Stimulated activated CD8-positive, alpha-beta memory T cell treated with anti-CD3 and anti-CD28 coated beads, Interleukin-4, amount 100 ng/mL, for 1 hour (primary cell): ENCODE measurements at places on chromosomes 7 and 10.

GRCh38 chr10:100128951-100129350 is 47.3 kb upstream of the CPN1 start:
- DNase-seq, result no peak

GRCh38 chr7:131107337-131108211 is 220.1 kb upstream of the MKLN1 start:
- DNase-seq, result no peak

- DNase-seq, result no peak
These were observed 595.5 kb downstream of the INHBA start for GRCh38 chr7:41107330-41107937.

DNA sequence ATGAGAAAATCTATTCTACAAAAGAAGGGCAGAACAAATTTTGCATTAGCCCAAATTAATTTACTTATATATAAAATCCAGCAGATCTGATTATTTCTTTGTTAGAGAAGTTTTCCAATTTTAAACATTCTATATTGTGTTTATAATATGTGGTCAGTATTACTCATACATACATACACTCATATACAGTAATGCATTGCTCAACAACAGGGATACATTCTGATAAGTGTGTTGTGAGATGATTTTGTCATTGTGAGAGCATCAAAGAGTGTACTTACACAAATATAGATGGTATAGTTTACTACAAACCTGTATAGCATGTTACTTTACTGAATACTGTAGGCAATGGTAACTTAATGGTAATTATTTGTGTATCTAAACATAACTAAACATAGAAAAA is 239.6 kb upstream of the ETV1 start:
- DNase-seq, result no peak

DNA sequence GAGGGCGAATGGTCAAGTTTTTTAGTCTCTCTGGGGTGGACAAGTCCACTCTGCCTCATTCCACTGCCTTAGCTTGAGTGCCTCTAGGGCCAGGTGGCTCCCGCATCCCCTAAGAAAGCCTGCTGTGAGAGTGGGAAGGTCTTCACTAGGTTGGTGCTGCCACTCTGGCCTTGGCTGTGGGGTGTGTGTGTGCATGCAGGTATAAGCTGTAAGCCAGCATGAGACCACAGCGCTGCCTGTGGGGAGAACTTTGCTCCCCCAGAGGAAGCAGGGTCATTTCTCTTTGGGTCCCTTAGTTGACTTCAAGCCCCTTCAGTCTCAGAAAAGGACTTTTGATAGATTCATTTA is 25.5 kb upstream of the PCBD1 start:
- no peak for DNase-seq

DNA sequence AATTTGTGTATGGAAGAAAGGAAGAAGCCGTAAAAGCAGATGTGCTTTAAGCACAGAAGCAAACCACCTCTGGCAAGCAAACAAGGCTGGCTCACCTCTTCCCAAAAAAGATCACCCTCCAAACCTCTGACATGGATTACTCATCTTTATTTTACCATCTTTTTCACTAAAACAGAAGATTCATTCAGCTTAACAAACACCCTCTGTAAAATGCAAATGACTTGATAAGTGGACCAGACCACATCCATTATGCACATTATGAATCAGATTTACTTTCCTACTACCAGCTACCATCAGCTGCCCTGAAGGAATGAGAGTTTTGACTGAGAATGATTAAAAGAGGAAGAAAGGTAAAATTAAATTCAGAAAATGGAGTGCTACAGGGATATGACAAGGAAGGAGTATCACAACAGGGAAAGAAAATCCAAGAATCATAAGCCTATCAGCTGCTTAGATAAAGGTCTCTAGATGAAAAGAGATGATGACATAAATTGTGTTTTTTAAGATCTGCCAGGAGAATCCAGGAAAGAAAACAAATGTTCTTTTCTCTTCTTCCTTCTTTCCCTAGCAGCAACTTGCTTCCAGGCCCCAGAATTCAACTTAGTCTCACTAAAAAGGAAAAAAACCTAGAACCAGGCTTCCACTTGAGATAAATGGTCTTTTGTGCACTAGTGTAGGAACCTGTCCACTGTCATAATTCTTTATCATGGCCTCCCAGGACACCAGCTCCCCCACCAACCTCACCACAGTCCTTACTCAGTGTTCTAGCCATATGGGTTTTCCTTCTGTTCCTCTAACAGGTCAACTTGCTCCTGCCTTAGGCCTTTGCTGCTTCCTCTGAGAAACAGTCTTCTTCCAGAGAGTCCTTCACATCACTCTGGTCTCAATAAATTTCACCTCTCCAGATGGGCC is 47.4 kb downstream of the JAZF1 start:
- no peak for DNase-seq
